Tongue (tissue), 3 donors: ENCODE measurements at places on chromosomes 7 and 10.

DNA sequence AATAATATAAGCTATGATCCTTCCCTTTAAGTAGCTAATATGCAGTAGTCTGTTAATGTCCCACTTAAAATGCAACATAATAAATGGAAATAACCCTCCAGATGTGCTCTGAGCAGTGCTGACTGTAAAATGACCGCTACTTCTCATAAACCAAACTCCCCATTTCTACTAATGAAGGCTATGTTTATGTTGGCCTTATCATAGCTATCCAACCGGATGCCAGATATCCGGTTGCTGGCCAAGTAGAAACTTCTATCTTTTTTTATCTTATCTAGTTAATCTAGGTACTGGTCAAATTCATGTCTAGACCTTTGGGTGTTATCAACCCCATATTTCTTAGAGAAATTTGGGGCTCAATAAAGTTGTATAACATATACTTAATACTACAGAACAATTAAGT lies 56.6 kb downstream of the CHRM2 start:
- no peak for DNase-seq

DNA sequence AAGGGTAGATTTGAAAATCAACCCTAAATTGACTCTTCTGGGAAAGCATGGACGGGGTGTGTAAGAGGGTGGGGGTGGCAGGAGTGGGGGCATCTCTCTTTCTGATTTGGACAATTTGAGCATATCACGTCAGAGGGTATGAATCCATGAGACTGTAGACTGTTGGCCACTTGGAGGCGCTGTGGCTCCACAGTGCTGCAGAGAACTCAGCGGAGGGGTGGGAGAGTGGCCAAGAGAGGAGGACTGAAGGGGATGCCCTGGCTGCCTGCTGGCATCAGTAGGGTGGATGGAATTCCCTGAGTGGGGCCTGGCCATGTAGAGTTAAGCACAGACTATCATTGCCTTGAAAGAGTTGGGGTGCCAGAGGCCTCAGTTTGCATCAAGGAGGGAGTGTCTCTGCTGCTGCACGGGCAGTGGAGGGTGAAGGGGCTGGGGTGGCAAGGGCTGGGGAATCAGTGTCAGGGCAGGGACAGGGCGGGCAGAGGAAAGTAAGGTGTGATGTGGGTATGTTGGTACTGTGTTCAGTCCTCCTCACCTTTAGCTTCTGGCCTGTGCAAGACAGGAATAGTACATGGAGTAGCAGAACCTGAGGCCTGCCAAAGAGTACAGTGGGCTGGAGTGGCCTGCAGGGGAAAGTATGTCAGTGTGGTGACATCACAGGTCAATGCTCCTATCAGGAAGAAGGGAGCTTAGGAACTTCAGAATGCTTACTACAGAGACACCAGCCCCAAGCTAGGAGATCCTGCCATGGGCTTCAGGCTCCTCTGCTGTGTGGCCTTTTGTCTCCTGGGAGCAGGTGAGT lies 133.5 kb upstream of the PRSS58 start:
- DNase-seq = no peak

- DNase-seq = no peak
Measured at GRCh38 chr7:16603633-16604032, 41.9 kb downstream of the ANKMY2 start.

DNA sequence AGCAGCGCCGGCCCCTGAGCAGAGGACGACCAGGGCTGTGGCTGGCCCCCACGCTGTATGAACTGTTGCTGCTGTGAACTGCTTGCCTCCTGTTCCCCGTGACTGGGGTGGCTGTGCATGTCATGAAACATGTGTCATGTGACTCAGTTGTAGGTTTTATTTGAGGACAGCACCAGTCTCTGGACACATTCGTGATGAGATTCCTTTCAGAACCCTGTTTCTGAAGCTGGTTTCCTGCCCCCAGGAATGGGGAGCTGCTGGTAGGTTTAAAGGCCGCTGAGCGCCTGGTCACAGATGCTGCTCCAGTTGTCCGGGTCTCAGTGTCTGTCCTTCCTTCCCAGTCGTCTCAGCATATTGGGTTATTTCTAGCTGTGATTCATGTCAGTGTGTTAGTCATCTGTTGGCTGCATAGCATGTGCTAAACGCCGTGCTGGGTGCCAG lies 79.1 kb upstream of the PPIF start:
- no peak for DNase-seq

DNA sequence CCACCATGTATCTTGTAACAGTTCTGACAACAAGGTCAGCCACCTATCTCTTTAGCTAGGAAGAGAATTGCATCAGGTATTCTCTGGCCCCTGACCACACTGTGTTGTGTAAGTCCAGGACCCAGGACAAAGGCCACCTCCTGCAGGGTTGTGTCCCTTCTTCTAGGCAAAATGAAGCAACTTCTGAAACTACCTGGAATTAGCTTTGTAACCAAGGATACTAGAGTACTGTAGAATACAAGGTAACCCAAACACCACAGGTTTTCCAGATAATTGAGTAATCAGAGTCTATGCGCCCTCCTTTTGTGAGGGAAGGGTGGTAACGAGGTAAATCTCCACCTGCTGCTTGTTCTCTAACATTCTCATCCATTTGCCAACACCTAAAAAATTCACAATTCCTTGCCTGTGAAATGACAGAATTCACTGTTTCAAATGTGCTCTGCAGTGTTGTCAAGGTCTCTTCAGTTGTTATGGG lies 51.7 kb downstream of the SGMS1 start:
- no peak for DNase-seq

GRCh38 chr7:44667190-44667589 lies 60.8 kb downstream of the OGDH start:
- DNase-seq = no peak

DNA sequence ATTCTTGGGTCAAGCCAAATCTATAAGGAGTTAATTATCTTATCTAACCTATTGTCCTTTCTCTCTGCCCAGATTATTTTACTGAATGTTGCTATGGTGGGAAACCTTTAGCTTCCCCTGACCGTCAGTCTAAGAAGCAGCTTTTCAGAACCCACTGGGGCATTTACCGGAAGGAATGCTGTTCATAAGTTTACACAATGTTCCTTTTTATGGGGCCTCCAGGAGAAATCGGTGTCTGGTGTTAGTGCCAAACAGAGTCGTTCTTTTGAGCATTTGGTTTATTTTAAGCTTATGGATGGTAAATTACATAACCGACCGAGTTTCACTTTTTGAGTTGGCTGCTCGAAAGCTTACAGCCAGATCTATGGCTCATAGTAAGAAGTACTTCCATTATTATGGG lies 111.9 kb downstream of the CACNB2 start:
- no peak for DNase-seq

- no peak for DNase-seq
Measured at GRCh38 chr7:36096460-36097095, 56.5 kb upstream of the EEPD1 start.

DNA sequence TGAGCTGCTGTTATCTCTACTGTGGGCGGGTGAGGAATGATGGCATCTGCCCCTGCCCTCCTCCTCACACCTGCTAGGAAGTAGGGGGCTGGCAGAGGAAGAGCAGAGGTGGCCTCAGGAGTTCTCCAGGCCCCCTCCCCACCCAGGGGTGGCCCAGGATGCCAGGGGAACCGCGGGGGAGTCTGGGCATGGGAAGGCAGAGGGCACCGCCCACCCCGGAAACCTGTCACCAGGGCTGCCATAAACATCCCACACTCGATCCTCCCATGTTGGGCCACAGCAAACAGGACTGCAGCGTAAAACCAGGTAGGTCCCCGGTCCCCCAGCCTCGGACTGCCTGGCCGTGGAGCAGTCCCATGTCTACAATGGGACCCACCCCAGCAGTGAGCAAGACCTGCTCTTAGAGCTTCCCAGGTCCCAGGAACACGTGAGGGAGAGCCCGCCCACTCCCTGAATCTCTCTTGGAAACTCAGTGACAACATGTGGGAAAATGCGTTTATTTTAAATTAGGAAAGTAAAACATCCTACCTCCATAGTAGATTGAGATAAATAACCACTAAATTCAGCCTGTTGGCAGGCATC lies 23.4 kb downstream of the EBF3 start:
- DNase-seq = no peak
